Effector memory CD8-positive, alpha-beta T cell (primary cell): ENCODE measurements at places on chromosomes 1 and 21.

DNA sequence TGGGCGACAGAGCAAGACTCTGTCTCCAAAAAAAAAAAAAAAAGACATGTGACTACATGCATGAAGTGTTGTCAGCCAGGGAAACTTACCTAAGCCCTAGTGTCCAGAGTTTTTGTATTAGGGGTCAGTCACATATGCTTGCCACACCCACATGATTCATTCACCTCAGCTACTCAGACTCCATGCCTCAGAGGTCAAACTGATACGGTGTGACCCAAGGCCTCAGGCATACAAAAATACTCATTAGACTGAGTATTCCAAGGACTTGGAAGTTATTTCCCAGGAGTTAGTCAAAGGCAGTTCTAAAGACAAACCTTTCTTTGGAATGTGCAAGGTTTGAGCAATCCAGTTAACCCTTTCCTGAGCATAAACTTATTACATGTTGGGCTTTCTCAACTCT lies 6.3 kb upstream of the TRIM33 start:
- no peak for DNase-seq

GRCh38 chr1:22398656-22399420 lies 52.8 kb upstream of the ZBTB40 start:
- no peak for DNase-seq

GRCh38 chr1:222279591-222279990 lies 268.3 kb downstream of the HHIPL2 start:
- DNase-seq: no peak

GRCh38 chr21:42161401-42161955 lies 57.5 kb upstream of the ABCG1 start:
- DNase-seq: no peak

DNA sequence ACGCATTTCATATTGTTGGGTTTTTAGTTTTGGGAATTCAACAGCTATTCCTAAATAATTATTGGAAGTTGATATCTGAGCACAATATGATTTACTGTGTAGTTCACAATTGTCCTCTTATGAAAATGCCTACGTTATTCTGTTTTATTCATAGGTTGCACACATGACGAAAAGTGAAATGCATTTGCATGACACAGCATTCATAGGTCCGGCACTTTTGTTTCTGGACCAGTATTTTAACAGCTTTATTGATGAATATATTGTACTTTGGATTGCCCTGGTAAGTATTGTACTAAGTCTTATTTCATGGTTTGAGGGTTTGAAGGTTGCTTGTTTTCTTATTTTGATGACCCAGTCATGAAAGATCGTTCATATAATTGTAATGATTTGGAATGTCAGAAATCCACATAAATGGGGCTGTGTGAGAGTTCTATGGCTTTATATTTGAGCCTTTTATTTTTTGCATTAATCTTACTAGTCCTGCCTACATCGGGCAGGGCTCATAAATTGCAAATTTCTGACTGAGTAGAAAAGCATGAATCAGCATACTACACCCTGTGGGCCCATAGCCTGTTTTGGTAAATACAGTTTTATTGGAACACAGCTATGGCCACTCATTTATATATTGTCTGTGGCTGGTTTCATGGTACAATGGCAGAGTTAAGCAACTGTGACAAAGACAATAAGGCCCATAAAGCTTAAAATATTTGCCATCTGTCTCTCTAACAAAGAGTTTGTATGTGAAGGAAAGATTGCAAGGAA lies 17.0 kb downstream of the DENND2D start:
- no peak for DNase-seq

- DNase-seq: no peak
These were observed 166.1 kb upstream of the DPYD start for GRCh38 chr1:98086796-98087441.
